Activated CD4-positive, alpha-beta T cell treated with anti-CD3 and anti-CD28 coated beads, Interleukin-2, amount 50 U/mL, for 24 hours (primary cell): ENCODE measurements at places on chromosomes 7 and 10.

GRCh38 chr7:17236171-17236570 lies 62.3 kb upstream of the AHR start:
- no peak for DNase-seq

- DNase-seq = no peak
Observed at GRCh38 chr10:6473901-6474370, 106.1 kb downstream of the PRKCQ start.

DNA sequence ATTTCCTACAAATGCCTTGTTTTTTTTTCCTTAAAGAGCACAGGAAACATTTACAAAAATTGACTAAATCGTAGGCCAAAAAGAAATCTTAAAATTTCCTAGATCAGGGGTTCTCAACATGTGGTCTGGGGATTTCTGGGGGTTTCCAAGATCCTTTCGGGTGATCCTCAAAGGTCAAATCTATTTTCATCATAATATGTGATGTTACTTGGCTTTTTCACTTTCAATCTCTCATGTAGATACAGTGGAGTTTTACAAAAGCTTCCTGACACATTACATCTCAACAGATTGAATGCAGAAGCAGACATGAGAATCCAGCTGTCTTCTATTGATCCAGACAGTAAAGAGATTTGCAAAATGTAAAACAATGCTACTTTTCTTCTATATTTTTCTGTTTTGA lies 497.3 kb downstream of the INHBA start:
- no peak for DNase-seq

GRCh38 chr7:98249106-98249505 lies 2.9 kb downstream of the TECPR1 start:
- DNase-seq = no peak

DNA sequence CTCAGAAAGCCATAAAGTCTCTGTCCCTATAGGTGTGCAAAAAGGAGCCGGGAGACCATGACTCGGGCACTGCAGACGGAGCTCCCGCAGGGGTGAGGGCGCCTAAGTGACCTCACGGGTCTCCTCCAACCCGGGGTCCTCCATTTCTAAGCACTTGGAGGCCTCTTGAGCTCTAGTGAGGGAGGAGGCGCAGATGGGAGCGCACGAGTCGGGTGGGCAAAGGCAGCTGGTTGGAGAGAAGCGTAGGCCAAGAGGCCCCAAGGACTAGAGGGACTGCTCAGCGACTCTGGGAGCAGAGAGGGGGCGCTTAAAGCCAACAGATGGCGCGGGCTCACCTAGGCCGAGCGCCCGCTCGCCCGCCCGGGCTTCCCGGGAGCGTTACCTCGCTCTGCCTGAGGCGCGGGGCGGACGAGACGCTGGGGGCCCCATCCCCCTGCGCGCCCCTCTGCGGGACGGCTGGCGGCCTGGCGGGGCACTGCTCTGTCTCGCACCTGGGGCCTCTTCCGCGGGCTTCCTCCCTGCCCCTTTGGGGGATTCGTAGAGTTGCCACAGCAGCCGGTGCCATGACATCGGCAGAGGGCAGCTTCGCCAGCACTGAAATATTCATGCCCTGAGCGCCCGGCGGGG lies 523 bp upstream of the CDH23 start:
- DNase-seq = no peak

DNA sequence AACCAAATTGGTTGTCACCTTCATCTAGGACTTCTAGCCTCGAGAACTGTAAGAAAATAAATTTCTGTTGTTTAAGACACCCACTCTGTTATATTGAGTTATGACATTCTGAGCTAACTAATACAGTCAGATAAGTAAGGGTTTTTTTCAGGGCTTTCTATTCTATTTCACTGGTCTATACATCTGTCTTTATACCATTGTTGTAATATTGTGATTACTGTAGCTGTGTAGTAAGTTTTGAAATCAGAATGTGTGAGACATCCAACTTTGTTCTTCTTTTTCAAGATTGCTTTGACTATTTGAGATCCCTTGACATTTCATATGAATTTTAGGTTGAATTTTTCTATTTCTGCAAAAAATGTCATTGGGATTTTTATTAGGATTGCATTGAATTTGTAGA lies 7.5 kb downstream of the IFIT1 start:
- no peak for DNase-seq

- DNase-seq = no peak
Observed at GRCh38 chr7:117478836-117479224, 995 bp upstream of the CFTR start.
